CD4-positive, alpha-beta memory T cell (primary cell): ENCODE measurements at places on chromosomes 13 and 19. TPM values are rescaled to one million over a fixed set of nuclear protein-coding genes. Genes with fewer than 3 reads are reported as not detected.

DNA sequence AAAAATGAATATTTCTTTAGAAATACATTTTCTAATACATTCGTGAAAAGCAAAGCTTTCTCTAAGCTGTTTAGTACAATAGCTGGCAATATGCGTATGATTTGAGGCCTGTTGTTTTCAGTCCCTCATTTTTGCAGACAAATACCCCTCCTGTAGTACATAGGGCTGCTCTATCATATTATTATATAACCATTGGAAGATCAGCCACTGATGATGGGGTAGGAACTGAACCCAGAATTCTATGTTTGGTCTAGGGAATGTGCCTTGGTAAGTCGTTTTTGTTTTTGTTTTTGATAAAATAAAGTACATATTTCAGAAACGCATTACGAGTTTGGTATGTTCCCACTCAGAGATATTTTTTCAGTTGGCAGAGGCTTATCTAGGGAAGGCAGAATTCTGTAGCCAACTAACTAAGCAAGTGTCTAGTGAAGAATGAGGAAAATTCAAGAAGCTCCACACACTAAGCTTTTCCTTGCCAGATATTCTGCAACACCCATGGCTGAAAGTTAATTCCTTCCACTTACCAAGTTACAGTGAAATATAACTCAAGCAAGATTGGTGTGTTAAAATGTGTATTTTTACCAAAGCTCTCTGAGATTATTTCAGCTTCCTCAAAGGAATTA is 656.9 kb upstream of the MIR17HG start:
- H3K27ac ChIP-seq = no peak overlapping the region
- DNase-seq = no peak
- H3K4me1 ChIP-seq = no peaks in the 10 kb centered on the region
- no peak overlapping the region for H3K4me3 ChIP-seq
- no peaks in the 10 kb centered on the region for H3K36me3 ChIP-seq

DNA sequence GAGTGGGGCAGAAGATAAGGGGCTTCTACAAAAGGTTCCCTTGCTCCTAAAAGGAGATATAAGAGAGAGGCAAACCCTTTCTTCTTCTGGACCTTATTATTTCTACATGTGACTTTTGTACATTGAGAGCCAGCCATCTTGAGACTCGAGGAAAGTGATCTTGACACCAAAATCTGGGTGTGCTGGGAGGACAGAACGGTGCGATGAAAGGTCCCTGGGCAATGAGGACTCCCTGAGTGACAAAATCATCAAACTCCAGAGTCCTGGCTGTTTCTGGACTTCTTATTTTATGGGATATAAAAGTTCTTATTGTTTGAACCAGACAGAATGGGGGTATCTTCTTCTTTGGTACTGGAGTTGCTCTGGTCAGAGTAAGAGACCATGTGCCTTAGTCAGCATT is 411.0 kb downstream of the ZNF536 start:
- H3K27me3 ChIP-seq = no peaks in the 10 kb centered on the region
- no peak overlapping the region for H3K27ac ChIP-seq
- no peak for DNase-seq
- no peaks in the 10 kb centered on the region for H3K36me3 ChIP-seq
- no peak overlapping the region for H3K4me3 ChIP-seq
- H3K4me1 ChIP-seq = no peaks in the 10 kb centered on the region

DNA sequence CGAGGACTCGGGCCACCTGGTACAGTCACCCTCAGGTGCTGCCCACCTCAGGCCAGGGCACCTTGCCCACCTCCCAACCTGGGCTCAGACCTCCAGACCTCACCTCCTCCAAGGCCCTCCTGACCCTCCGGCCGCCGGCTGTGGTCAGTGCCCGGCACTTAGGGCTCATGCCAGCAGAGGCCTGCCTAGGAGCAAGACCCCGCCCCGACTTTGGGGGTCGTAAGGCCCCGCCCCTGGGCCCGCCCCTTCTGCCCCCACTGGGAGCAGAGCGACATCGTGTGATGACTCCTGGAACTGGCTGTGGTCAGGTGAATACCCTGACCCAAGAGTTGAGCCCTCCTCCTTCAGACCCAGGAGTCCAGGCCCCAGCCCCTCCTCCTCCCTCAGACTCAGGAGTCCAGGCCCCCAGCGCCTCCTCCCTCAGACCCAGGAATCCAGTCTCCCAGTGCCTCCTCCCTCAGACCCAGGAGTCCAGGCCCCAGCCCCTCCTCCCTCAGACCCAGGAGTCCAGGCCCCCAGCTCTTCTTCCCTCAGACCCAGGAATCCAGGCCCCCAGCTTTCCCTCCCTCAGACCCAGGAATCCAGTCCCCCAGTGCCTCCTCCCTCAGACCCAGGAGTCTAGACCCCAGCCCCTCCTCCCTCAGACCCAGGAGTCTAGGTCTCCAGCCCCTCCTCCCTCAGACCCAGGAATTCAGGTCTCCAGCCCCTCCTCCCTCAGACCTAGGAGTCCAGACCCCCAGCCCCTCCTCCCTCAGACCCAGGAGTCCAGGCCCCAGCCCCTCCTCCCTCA is at the start of gene SBK2:
SBK2 (minus strand) TSS at position 183 of the 790 bp plus-strand sequence. CDS start 839 bp downstream, outside the sequence.
- H3K4me3 ChIP-seq = no peak within 1 kb of the TSS
- no peak for DNase-seq
- no peak within 1 kb of the TSS for H3K27ac ChIP-seq
- H3K4me1 ChIP-seq = no peaks in the 10 kb centered on the region
- H3K36me3 ChIP-seq = no peaks in the 10 kb centered on the region

- H3K27ac ChIP-seq = no peak overlapping the region
- peak; percentile 42 for DNase-seq
- no peaks in the 10 kb centered on the region for H3K36me3 ChIP-seq
- peak overlapping the region; percentile 40 for H3K4me3 ChIP-seq
- H3K4me1 ChIP-seq = peaks cover 36% of the 10 kb centered on the region
- peaks cover 30% of the 10 kb centered on the region for H3K27me3 ChIP-seq
These were observed 4.5 kb downstream of the FGF9 start for GRCh38 chr13:21675095-21675991.

GRCh38 chr13:44435142-44435918 is 61.7 kb downstream of the SERP2 start:
- peak overlapping the region; percentile 23 for H3K27ac ChIP-seq
- H3K36me3 ChIP-seq = no peaks in the 10 kb centered on the region
- H3K4me1 ChIP-seq = peaks cover 30% of the 10 kb centered on the region
- H3K27me3 ChIP-seq = peaks cover 14% of the 10 kb centered on the region

- no peaks in the 10 kb centered on the region for H3K4me1 ChIP-seq
- DNase-seq = no peak
- no peaks in the 10 kb centered on the region for H3K27me3 ChIP-seq
- H3K27ac ChIP-seq = no peak overlapping the region
These were observed 38.7 kb downstream of the NFIX start for GRCh38 chr19:13033819-13034611.

DNA sequence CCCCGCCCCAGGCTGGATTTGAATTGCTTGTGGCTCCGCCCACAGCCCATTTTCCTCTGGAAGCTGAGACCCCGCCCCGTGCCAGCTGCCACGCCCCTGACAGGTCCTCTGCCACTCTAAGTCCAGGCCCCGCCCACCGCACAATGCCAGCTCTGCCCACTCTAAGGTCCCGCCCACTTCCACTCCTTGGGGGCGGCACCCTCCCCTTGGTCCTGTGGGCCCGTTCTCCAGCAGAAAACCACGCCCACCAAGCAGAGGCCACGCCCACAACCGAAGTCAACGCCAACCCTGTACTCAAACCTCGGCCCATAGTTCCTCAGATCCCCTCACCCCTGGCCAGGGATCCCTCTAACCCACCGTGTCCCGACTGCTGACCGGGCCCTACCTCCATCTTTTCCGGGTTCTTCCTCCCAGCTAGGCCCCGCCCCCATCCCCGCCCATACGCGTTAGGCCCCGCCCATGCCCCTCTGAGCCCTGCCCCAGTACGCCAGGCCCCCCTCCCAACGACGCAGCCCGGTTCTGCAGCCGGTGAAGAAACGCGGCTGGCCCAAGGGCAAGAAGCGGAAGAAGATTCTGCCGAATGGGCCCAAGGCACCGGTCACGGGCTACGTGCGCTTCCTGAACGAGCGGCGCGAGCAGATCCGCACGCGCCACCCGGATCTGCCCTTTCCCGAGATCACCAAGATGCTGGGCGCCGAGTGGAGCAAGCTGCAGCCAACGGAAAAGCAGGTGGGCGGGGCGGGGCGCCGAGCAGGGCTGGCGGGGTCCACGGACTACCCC is 1.3 kb downstream of the HMG20B start:
- DNase-seq = peak; percentile 88
- no peaks in the 10 kb centered on the region for H3K27me3 ChIP-seq
- H3K27ac ChIP-seq = peak overlapping the region; percentile 64
- H3K4me3 ChIP-seq = no peak overlapping the region
- no peaks in the 10 kb centered on the region for H3K36me3 ChIP-seq
- H3K4me1 ChIP-seq = peaks cover 15% of the 10 kb centered on the region

- peaks cover under 1% of the 10 kb centered on the region for H3K27me3 ChIP-seq
- no peak for DNase-seq
- no peaks in the 10 kb centered on the region for H3K4me1 ChIP-seq
- H3K36me3 ChIP-seq = no peaks in the 10 kb centered on the region
These were observed 14.3 kb upstream of the MCF2L start for GRCh38 chr13:112954488-112955270.

- H3K4me3 ChIP-seq = no peak overlapping the region
- no peak for DNase-seq
- peaks cover 8% of the 10 kb centered on the region for H3K4me1 ChIP-seq
- no peaks in the 10 kb centered on the region for H3K36me3 ChIP-seq
These were observed 65.8 kb upstream of the UQCRFS1 start for GRCh38 chr19:29278716-29279115.

DNA sequence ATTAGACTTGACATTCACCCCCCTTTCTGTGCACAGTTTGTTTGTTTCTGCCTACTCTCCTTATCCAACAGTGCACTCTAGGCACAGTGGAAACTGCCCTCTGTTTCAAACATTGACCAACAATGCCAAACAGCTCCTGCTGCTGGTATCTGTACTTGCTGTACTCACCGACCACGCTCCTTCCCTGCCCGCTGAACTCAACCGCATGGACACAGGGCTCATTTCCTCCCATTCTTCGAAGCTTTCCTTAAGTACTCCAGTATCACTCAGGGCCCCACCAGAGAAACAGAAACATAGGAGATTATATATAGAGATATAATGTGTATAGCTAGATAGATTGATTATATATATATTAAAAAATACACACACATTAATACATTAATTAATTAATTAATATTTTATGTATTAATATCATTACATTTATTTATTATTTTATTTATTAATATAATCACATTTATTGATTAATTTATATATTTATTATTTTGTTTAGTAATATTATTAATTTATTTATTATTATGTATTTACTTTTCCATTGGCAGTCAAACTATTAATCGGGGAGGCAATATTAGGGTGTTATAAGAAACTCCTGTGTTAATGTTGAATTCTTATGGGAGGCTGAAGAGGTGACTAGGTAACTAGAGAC is 1528.2 kb downstream of the EFNB2 start:
- H3K4me3 ChIP-seq = no peak overlapping the region
- H3K27ac ChIP-seq = no peak overlapping the region

GRCh38 chr19:30711826-30712225 is 339.6 kb downstream of the ZNF536 start:
- no peaks in the 10 kb centered on the region for H3K4me1 ChIP-seq
- no peak overlapping the region for H3K4me3 ChIP-seq
- H3K27me3 ChIP-seq = no peaks in the 10 kb centered on the region
- H3K36me3 ChIP-seq = no peaks in the 10 kb centered on the region

- DNase-seq = no peak
- H3K27ac ChIP-seq = no peak overlapping the region
- no peaks in the 10 kb centered on the region for H3K27me3 ChIP-seq
These were observed 11.9 kb upstream of the SULT2B1 start for GRCh38 chr19:48540110-48540509.

DNA sequence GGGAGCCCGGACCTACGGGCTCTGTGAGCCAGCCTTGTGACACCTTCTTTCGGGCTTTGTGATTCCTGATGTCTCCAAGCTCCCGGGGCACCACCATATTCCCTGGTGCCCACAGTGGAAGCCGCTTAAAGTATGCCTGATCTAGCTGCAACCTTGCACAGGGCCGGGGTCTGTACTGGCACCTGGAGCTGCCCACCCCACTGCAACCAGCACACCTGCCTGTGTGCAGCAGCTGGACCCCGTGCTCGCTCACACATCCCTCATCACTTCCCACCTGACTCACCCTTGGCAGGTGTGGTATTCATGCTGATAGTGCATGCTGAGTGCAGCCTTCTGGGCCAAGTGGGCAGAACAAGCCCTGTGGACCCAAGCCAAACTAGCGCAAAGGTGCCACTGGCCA is 1981.1 kb upstream of the PCDH20 start:
- DNase-seq = no peak
- no peaks in the 10 kb centered on the region for H3K36me3 ChIP-seq
- H3K4me1 ChIP-seq = no peaks in the 10 kb centered on the region
- no peaks in the 10 kb centered on the region for H3K27me3 ChIP-seq
- H3K27ac ChIP-seq = no peak overlapping the region
- H3K4me3 ChIP-seq = no peak overlapping the region

DNA sequence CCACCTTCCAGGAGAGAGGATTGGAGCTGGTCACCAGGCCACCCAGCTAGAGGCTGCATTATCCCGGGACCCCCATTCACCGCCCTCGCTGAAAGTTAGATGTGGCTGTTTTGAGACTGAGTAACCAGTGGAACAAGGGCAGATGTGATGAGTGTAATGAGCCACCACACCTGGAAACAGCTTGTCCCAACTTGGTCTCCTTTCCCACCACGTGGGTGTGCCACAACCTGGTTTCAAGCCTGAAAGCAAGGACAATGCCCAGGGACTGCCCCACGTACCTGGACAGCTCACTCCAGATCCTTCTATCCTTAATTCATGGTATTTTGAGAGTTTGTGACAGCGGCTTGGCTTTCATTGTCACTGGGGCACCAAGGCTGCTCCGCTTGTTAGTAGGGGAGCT is 7.0 kb downstream of the LGI4 start:
- no peak overlapping the region for H3K27ac ChIP-seq
- no peaks in the 10 kb centered on the region for H3K27me3 ChIP-seq
- H3K4me3 ChIP-seq = no peak overlapping the region
- H3K4me1 ChIP-seq = peaks cover 13% of the 10 kb centered on the region
- H3K36me3 ChIP-seq = no peaks in the 10 kb centered on the region
- no peak for DNase-seq

DNA sequence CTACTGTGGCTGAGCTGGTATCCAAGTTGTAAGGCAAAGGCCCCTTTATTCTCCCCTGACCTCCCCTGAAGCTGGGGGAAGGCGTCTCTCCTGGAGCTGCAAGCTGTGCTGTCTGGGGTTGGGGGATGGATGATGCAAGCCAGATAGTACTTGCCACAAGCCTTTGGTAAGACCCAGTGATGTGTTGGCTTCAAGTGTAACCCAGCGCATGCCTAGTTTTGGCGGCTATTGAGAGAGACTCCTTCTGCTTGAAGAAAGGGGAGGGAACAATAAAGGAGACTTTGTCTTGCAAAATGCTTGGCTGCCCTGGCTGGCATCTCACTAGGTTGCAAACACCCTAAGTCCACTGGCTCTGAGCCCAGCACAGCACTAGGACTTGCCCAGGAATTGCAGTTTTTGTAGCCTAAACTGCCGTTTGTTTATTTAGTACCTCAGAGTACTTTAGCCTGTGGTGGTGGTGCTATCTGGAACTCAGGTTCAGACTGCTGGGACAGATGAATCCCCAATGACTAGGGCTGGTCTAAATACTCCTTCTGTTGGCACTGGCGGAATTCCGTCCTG is 108.2 kb downstream of the TNFSF13B start:
- DNase-seq = no peak
- H3K36me3 ChIP-seq = no peaks in the 10 kb centered on the region
- H3K4me1 ChIP-seq = no peaks in the 10 kb centered on the region
- H3K27me3 ChIP-seq = no peaks in the 10 kb centered on the region

- no peak for DNase-seq
- H3K4me1 ChIP-seq = no peaks in the 10 kb centered on the region
- no peak overlapping the region for H3K27ac ChIP-seq
- no peak overlapping the region for H3K4me3 ChIP-seq
- H3K27me3 ChIP-seq = no peaks in the 10 kb centered on the region
These were observed 429.1 kb upstream of the ARGLU1 start for GRCh38 chr13:106996867-106997618.

Gene DLL3
- total RNA-seq = not detected

Gene GGN
- total RNA-seq = 0.15 TPM

Gene FBXO27
- 0.64 TPM for total RNA-seq

Gene IGLON5
- not detected for total RNA-seq

Gene DNAAF3
- not detected for total RNA-seq

Gene ZNF440
- 18.0 TPM for total RNA-seq
